ENCODE measurements at places on chromosomes 11 and 22.

DNA sequence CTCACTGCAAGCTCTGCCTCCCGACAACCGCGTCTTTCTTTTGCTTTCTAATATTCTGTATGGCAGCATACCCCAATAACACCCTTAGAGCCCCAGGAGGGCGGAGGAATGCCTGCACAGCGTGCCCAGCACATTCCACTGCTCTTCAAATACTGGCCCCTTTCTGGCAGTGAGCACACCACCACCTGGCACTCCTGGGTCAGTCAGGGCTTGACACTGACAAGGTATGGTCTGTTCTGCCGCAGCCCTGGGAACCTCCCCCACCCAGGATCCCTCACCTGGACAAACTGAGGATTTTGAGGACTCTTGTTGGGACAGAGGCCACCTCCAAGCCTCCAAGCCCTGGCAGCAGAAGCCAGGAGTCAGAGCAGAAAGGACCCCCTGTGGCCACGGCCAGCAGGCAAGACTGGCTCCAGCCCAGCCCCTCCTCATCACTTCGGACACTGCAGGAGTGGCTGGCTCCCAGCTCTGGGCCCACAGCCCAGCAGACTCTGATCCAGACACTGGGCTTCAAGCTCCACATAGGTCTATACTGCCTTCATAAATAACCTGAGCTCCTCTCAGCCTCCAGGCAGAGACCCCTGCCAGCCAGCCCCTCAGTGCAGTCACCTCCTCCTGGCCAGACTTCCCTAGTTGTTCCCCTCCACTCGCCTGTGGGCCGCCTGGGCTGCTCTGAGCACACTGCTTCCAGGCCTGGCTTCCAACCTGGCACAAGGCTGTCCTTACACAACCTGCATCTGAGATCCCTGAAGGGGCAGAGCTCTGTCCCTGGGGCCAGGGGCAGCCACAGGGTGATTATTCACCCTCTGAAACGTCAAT, 14.5 kb downstream of the CARS1 start:
- DNase-seq, result no peak

GRCh38 chr11:46271875-46272815, 5.3 kb upstream of the CREB3L1 start:
- DNase-seq, result no peak

GRCh38 chr11:22957786-22958185, 97.5 kb upstream of the CCDC179 start:
- no peak for DNase-seq

GRCh38 chr11:1946812-1947484, at the start of gene MRPL23:
TSS of gene MRPL23 (plus strand) at chr11:1947332. CDS start at chr11:1947363, 31 bp downstream.
- peak; percentile 26 for DNase-seq

- DNase-seq, result no peak
Measured at GRCh38 chr11:2655834-2656622, 43.8 kb downstream of the KCNQ1OT1 start.
